ENCODE measurements at places on chromosomes 12 and 14.

DNA sequence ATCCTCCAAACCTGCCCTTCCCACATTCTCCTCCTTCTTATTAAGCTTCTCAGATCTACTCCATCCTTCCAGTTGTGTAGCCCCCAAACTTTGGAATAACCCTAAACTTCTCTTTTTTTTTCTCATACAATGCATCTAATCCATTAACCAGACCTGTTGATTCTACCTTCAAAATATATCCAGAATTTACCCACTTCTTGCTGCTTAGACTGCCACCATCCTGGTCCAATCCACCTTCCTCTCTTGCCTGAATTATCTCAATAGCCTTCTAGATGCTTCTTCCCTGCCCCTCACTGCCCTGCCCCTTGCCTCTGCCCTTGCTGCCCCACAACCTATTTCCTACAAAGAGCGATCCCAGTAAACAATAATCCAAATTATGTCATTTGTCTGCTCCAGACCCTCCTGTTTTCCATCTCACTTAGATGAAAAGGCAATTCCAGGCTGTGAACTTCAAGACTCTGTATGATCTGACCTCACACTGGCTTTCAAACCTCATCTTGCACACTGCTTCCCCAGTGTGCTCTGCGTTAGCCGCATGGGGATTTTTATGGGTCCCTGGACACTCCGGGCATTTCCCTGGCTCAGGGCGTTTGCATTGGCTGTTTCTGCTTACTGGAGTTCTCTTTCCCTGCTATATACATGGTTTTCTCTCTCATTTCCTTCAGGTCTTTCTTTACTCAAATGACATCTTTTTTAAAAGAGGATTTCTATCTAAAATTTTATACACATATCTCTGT, 42.6 kb upstream of the HIF1A start:
- no peak for DNase-seq

DNA sequence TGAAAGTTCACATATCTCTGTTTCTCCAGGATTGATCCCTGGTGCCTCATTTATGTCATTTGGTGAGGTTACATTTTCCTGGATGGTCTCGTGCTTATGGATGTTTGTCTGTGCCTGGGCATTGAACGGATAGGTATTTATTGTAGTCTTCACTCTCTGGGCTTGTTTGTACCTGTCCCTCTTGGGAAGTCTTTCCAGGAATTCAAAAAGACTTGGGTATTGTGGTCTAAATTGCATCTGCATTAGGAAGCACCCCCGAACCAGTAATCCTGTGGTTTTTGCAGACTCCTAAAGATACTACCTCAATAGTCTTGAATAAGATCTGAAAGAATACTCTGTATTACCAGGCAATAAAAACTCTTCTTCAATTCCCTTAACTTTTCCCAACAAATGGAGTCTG, 720.8 kb downstream of the SLC6A15 start:
- no peak for DNase-seq

GRCh38 chr12:16350682-16351081, 3.2 kb downstream of the MGST1 start:
- DNase-seq, result no peak

DNA sequence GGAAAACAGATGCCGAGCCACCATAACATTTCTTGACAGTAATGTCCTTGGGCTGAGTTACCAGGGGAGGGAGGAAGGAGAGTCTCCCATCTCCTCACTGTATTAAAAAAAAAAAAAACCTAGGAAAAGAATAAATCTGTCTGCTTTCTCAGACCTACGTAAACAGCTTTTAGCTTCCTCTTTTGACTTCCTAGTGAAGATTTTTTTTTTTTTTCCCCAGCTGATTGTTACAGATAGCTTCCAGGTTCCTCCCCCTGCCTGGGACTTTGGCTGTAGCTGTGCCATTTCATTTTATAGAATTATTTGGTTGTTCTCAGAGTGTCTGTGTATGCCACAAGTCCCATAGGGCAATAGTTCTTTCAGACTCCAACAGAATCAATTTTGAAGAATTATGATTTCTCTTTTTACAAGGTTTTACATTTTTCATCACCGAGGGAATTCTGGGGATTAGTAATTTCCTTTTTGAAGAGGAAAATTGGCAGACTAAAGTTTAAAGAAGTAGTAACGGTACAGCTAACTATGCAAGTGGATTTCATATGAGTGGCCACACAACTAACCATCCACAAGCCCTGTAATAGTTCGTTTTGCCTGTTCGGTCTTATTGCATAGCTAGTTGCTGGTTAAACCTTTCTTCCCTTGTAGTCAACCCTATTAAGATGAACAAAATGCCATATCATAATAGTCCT, 23.1 kb upstream of the GNS start:
- DNase-seq, result no peak

DNA sequence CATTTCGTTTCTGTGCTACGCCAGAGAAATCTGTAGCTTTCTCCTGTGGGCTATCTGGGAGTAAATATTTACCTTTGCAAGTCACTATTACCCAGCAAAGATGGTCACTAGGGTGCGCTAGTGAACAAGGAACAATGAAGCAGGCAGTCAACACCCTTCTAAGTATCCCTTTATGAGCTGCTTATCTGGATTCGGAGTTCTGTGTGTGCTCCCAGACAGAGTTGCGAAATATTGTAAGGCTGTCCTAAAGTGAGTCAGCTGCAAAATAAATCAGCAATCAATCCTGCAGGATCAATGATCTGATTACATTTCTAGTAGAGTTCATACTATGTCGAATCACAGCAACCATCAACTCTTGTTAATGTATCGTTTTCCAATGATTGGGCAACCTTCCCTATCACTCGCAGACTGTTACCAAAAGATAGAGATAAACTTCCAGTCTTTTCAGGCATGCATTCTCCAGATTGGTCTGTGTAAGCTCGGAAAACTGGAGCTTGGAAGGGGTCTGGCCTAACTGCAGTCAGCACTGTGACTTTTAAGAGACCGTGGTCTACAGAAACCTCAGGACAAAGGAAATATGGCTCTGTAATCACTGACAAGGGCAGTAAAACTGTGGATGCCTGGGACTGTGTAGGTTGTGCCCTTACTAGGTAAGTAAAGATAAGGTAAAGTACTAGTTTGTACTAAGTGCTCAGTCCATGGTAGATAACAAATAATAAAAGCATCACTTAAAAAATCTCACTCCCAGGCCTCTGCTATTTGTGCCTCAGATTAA, 133.5 kb downstream of the KCNK10 start:
- peak; percentile 14 for DNase-seq

DNA sequence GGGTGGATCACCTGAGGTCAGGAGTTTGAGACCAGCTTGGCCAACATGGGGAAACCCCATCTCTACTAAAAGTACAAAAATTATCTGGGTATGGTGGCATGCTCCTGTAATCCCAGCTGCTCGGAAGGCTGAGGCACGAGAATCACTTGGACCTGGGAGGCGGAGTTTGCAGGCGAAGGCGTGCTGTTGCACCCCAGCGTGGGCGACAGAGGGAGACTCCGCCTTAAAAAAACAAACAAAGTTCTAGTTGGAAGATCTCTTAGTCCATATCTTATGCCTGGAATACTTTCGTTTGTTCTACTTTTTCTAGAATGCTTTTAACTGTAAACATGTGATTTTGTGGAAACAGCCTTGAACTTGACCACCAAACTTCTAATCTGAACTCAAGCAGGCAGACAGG, 38.7 kb downstream of the PPHLN1 start:
- DNase-seq, result no peak

- DNase-seq, result no peak
These were observed 471.7 kb upstream of the STXBP6 start for GRCh38 chr14:25521616-25522015.
